ENCODE measurements at places on chromosomes 1 and 21.
A peak's percentile ranks its signal among the peaks of the same experiment; 100 is the strongest.

- H3K4me1 ChIP-seq: no peaks in the 10 kb centered on the region
- no peaks in the 10 kb centered on the region for H3K36me3 ChIP-seq
- no peak overlapping the region for H3K4me3 ChIP-seq
These were observed 496.6 kb downstream of the DPYD start for GRCh38 chr1:97424209-97424608.

DNA sequence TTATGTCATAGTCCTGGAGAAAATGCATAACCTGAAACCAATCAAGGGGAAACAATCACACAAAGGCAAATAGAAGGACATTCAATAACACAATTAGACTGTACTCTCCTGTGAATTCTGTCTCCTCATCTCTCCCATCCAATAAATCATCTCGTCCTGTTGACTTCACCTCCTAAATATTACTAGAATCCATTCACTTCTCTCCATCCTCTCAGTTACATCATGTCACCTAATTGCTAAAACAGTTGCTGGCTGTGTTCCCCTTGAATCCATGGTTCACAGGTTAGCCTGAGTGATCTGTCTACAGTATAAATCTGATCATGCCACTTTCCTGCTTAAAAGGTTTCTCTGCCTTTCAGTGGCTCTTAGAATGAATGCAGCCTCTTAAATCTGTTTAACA is 220.2 kb downstream of the TGFB2 start:
- no peak overlapping the region for H3K4me3 ChIP-seq
- no peaks in the 10 kb centered on the region for H3K36me3 ChIP-seq
- no peak for DNase-seq
- no peaks in the 10 kb centered on the region for H3K27me3 ChIP-seq
- no peak overlapping the region for H3K27ac ChIP-seq
- H3K4me1 ChIP-seq: no peaks in the 10 kb centered on the region

GRCh38 chr1:106676021-106676420 is 380.5 kb upstream of the PRMT6 start:
- no peak for DNase-seq
- H3K36me3 ChIP-seq: no peaks in the 10 kb centered on the region
- no peak overlapping the region for H3K4me3 ChIP-seq

GRCh38 chr1:212918824-212919223 is 31.5 kb upstream of the VASH2 start:
- DNase-seq: no peak
- H3K36me3 ChIP-seq: no peaks in the 10 kb centered on the region
- H3K4me3 ChIP-seq: no peak overlapping the region

GRCh38 chr1:214326406-214326805 is 45.4 kb downstream of the SMYD2 start:
- H3K27ac ChIP-seq: no peak overlapping the region
- H3K36me3 ChIP-seq: peaks cover 5% of the 10 kb centered on the region

DNA sequence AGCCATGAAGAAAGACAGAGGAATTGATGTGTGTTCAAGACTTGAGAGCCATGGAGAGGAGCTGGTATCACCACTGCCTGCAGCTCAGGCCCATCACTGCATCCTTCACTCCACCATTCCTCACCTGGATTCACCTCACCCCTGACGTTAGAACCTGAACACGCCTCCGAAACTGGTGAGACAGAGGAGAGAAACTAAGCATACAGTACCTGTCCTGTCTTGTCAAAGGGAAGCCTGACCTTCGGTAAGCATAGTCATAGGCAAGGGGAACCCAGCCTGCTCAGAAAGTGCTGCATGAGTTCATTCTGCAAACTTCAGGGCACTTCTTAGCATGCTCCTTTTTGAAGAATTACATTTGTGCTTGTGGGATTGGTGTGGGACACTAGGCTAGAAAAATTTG is 425.8 kb downstream of the DSCAM start:
- no peaks in the 10 kb centered on the region for H3K4me1 ChIP-seq
- H3K27ac ChIP-seq: no peak overlapping the region
- H3K27me3 ChIP-seq: no peaks in the 10 kb centered on the region
- H3K36me3 ChIP-seq: no peaks in the 10 kb centered on the region
- no peak overlapping the region for H3K4me3 ChIP-seq

DNA sequence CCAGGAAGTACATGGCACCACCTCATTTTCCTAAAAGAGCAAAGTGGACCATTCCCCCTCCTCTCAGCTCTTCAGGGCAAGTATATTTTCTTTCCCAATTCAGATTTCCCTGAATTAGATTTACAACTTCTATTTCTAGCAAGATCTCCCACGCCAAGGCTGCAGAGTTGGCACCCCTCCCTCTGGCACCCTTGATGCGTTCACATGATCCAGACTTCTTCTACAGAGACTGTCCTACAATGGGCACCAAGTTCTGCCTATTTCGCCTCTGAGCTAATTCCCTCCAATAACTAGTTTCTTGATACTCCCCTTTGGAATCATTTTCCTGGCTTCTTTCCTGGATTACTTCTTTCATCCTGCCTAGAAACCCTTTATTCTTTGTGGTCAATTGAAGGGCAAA is 122.0 kb downstream of the CDC7 start:
- no peak overlapping the region for H3K27ac ChIP-seq
- peaks cover 6% of the 10 kb centered on the region for H3K36me3 ChIP-seq
- H3K27me3 ChIP-seq: peaks cover 18% of the 10 kb centered on the region
- no peak for DNase-seq
- no peak overlapping the region for H3K4me3 ChIP-seq
- H3K4me1 ChIP-seq: no peaks in the 10 kb centered on the region

DNA sequence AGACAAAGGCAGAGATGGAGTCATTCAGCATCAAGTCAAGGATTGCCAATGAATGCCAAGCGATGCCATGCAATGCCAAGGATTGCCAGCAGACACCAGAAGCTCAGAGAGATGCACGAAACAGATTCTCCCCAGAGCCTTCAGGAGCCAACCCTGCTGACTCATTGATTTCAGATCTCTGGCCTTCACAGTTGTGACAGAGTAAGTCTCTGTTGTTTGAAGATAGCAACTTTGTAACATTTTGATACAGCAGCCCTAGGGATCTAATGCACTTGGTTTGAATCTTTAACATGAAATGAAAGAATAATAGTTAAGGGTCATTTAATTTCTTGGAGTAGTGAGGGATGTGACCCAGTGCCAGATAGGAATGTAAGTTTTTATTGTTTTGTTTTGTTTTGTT is 287.4 kb upstream of the RUNX1 start:
- no peaks in the 10 kb centered on the region for H3K27me3 ChIP-seq
- H3K4me3 ChIP-seq: no peak overlapping the region
- no peak overlapping the region for H3K27ac ChIP-seq
- peaks cover 39% of the 10 kb centered on the region for H3K4me1 ChIP-seq

DNA sequence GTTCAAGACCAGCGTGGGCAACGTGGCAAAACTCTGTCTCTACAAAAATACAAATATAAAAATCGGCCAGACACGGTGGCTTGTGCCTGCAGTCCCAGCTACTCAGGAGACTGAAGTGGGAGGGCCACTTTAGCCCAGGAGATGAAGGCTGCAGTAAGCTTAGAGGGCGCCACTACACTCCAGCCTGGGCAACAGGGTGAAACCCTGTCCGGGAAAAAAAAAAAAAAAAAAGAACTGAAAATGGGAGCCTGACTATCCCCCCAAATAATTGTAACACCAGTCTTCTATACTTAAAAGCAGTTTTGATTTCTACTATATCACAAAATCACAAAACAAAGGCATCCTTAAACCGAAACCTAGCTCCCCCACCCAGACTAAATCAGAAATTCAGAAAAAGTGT is 60.3 kb downstream of the CDC42BPA start:
- no peak overlapping the region for H3K4me3 ChIP-seq
- H3K4me1 ChIP-seq: no peaks in the 10 kb centered on the region
- DNase-seq: no peak
- no peak overlapping the region for H3K27ac ChIP-seq
- peaks cover 4% of the 10 kb centered on the region for H3K27me3 ChIP-seq

- peak; percentile 14 for DNase-seq
These were observed 59.9 kb upstream of the CACNA1E start for GRCh38 chr1:181423301-181423918.

GRCh38 chr21:42370894-42371654 is 4.7 kb upstream of the TFF1 start:
- H3K4me1 ChIP-seq: peaks cover 16% of the 10 kb centered on the region
- DNase-seq: no peak
- peaks cover 4% of the 10 kb centered on the region for H3K36me3 ChIP-seq
- H3K4me3 ChIP-seq: no peak overlapping the region

GRCh38 chr1:53344921-53345838 is 17.3 kb upstream of the LRP8 start:
- H3K4me1 ChIP-seq: peaks cover 13% of the 10 kb centered on the region
- H3K4me3 ChIP-seq: no peak overlapping the region
- no peaks in the 10 kb centered on the region for H3K27me3 ChIP-seq
- DNase-seq: no peak
- peaks cover 8% of the 10 kb centered on the region for H3K36me3 ChIP-seq
- no peak overlapping the region for H3K27ac ChIP-seq

All from activated T-helper 1 cell treated with anti-CD3 and anti-CD28 coated beads, Interleukin-12 subunit alpha, Interleukin-12 subunit beta, Interleukin-2, Interleukin-4 antibody, amounts not matched to agents 30 ng/mL and 10 ng/mL and 1 ng/mL, durations not matched to agents 14 hours and 24 hours and 36 hours (primary cell).